ENCODE measurements at places on chromosomes 11 and 22.

DNA sequence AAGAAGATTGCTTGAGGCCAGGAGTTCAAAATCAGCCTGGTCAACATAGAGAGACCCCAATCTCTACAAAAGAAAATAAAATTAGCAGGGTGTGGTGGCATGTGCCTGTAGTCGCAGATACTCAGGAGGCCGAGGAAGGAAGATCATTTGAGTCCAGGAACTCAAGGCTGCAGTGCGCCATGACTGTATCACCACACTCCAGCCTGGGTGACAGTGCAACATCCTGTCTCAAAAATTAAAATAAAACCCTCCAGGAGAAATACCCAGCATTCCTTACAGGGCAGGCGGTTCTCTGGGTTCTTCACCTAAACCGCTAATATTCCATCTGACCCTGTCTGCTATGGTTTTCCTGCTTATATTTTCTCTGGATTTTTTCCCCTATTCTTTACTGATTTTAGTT is 13.5 kb downstream of the TCF20 start:
- DNase-seq, result no peak

DNA sequence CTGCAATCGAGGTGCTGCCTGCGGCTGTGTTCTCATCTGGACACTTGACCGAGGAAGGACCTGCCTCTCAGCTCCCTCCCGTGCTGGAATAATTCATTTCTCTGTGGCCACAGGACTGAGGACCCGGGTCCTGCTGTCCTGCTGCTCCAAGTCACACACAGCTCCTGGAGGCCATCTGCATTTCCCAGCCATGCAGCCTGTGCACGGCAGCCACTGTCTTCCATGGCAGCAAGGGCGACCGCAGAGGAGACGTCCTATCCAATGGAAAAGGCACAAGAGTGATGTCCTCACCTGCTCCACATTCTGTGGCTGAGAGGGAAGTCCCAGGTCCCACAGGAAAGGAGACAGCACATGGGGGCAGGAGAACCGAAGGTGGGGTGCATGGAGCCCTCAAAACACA is 495.8 kb downstream of the BRD1 start:
- DNase-seq, result no peak

- DNase-seq, result no peak
Observed at GRCh38 chr11:132054822-132055221, 684.4 kb downstream of the NTM start.

- no peak for DNase-seq
Observed at GRCh38 chr11:132050577-132051165, 680.3 kb downstream of the NTM start.
